ENCODE measurements at places on chromosomes 5 and 9. TPM values are rescaled to one million over a fixed set of nuclear protein-coding genes. Genes with fewer than 3 reads are reported as not detected.

- no peak for DNase-seq
Observed at GRCh38 chr5:125574491-125575044, 828.1 kb upstream of the ZNF608 start.

SPATA31E1 gene
- not detected for polyA plus RNA-seq

- DNase-seq: no peak
Observed at GRCh38 chr5:106127985-106128384, 1542.8 kb downstream of the EFNA5 start.

EIF4E1B gene
- polyA plus RNA-seq: 0.12 TPM

- DNase-seq: no peak
Observed at GRCh38 chr5:44167540-44167939, 221.7 kb downstream of the FGF10 start.

SLC34A3 gene
- polyA plus RNA-seq: 1.8 TPM

DNA sequence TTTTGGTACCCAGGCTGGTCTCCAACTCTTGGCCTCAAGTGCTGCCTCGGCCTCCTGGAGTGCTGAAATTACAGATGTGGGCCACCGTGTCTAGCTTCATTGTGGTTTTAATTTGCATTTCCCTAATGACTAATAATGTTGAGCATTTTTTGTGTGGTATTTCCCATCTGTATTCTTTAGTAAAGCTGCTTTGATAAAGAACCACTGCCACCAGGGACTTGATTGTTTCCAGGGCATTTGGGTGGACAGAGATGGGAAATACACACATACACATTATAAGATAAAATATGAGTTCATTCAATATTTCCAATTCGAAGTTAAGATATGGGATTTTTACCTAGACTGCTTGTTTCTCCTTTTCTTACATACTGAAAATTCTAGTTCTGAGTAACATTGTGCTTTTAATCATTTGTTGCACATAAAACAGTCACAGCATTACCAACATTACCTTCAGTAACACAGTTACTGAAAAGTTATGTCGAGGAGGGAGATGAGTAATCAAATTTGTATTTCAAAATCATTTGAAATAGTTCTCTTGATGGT lies 28.9 kb downstream of the HABP4 start:
- DNase-seq: no peak

PLCXD3 gene
- polyA plus RNA-seq: 0.03 TPM

Data from hindlimb muscle (tissue), 1 donor.